ENCODE measurements at places on chromosomes 3 and 15. TPM values are rescaled to one million over a fixed set of nuclear protein-coding genes. Genes with fewer than 3 reads are reported as not detected.

- DNase-seq = no peak
Measured at GRCh38 chr3:47782446-47783308, 984 bp upstream of the SMARCC1 start.

DNA sequence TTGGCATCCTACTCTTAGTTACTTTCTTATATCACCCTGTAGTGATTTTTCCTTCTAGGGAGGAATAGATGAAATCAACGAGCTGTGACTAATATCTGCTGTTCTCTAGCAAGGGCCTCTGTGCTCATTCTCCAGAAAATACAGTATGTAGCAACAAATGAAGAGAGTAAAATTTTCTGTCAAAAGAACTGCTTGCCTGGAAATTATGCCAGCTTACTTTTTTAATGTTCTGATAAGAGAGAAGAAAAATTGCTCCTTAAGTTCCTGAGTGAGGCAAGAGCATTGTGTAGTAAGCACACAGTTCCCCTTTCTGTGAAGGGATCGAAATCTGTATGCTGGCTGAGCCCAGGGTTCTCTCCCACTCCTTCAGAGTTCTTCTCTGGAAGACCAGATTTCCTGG lies 51.4 kb upstream of the GK5 start:
- DNase-seq = no peak

DNA sequence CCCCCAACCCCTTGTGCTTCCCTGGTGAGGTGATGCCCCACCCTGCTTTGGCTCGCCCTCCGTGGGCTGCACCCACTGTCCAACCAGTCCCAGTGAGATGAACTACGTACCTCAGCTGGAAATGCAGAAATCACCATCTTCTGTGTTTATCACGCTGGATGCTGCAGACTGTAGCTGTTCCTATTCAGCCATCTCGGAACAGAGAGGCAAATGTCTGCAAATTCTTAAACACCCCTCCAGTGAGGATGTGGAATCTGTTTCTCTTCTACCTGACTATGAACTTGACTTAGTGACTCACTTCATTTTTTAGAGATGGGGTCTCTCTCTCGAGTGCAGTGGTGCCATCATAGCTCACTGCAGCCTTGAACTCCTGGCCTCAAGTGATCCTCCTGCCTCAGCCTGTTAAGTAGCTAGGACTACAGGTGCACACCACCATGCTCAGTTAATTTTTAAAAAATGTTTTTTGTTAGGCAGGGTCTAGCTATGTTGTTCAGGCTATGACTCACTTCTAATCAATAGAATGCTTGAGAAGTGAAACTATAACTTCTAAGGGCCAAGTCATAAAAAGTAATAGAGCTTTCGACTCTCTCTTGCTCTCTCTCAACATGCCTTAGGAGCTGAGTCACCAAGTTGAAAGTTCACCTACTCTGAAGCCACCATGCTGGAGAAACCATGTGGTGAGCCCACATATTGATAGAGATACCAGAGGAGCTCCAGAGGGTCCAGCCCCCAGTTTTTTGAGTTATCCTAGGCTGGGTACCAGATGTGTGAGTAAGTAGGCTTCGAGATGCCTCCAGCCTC lies 11.5 kb upstream of the PARP14 start:
- DNase-seq = no peak

RLBP1 gene
- total RNA-seq = not detected

Data from NCI-H460 (cell line).